Stimulated activated CD4-positive, alpha-beta T cell treated with anti-CD3 and anti-CD28 coated beads, Interleukin-1b, Interleukin-23, amount 100 ng/mL, for 1 hour (primary cell): ENCODE measurements at places on chromosomes 7 and 10.

DNA sequence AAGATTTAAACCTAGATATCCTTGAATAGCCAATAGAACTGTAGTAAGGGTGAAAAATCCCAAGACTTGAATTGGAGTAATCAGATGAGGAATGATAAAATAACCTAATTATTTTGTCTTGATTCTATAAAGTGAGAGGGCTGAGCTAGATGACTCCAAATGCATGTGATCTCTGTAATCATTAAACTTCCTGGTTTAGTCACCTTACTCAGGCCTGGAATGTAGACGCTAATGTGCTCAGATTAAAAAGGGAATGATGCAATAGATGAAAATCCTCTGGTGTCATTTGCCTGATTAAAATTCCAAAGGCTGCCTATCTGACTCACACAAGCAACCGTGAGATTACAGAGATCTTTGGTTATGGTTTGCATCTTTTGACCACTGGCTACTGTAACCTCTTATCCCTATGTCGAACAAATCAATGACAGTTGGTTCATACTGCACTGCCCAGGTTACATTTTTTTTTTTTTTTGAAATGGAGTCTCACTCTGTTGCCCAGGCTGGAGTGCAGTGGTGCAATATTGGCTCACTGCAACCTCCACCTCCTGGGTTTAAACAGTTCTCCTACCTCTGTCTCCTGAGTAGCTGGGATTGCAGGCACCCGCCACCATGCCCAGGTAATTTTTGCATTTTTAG is 2.9 kb upstream of the HKDC1 start:
- no peak for DNase-seq

DNA sequence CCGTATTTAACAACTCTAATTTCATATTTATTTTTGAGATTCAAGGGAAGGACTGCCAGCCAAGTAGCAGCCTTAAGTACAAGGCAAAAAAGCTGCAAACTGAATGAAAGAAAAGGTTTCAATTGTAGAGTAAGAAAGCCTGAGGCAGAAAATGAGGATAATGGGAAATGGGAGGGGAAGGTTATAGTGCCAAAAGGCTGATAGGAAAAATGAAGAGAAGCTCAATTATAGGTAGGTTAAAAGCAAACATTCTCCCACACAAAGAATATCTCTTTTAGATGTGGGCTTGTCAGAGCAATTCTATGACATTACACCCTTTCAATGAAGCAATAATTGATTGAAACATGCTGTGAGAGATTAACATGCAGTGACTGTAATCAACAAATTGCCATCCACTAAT is 175.3 kb downstream of the RAPGEF5 start:
- no peak for DNase-seq

GRCh38 chr10:34955391-34955790 is 134.8 kb downstream of the CUL2 start:
- no peak for DNase-seq

DNA sequence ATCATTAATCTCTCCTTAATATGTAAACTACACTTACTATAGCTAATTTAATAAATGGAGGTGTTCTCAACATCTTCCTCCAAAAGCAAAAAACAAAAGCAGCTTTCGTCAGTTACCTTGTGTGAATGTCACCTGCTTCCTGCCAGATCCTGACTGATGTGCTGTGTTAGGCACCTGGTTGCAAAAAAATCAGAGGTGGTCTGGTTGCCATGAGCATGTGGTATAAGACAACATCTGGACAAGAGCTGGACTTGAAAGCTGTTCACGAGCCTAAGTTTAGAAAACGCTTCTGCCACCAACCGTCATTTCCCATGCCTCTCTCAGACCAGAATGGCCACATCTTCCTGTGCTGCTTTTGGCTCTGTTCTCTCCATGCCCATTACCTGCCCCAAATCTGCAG is 42.0 kb upstream of the GGCT start:
- no peak for DNase-seq

GRCh38 chr10:128860574-128860973 is 606.5 kb upstream of the MGMT start:
- DNase-seq, result no peak

- DNase-seq, result no peak
Measured at GRCh38 chr10:96834120-96834519, 2.0 kb downstream of the LCOR start.

GRCh38 chr10:69376662-69377061 is 40.1 kb downstream of the TACR2 start:
- DNase-seq, result no peak

DNA sequence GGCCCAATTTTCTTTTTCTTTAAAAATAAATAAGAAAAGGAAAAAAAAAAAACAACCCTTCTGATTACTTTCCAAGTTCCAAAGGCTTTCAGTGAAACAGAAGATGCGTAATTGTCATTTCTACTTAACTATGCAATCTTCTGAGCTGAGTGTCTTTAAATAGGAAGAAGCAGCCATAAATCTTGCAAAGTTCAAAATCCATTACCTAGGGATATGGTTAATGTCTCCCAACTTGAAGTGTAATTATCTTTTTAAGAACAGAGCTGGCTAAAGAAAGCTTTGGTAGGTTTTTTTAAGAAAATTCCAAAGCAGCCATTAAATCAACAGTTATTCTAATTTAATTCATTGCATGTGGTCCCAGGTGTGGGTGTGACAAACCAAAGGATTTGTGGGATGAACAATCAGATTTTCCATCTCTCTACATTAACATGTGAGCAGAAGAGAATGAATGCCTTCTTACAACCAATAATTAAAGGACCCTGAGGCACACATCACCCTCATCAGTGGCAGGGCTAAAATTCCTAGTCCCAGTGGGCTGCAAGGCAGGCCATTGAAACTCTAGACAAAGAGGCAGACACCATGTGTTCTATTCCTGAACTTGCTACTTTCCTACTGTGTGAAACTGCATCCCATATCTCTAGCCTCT is 419.2 kb downstream of the REEP3 start:
- no peak for DNase-seq

DNA sequence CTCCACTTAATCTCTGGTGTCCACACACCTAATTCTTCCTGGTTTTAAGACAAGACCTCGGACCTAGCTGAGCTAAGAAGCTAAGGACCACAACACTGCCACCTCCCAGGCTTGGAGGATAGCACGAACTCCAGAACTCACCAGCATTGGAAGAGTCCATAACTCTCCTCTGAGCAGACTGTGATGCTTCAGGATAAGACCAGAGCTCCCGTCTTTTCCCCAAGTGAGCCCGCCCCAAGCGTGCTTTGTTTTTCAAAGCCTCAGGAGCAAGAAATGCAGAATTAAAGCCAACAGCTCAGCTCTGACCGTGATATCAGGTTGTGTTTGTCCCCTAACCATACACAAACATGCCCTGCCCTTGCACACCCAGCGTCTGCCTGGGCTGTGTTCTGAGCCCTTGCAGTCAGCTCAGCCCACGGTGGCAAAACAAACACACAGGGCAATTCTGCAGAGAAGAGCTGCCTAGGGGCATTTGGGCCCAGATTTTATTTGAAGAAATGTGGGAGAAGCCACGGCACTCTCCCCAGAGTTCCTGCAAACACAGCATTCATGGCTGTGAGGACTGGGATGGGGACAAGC is 145.4 kb downstream of the WDR11 start:
- DNase-seq, result no peak
